ENCODE measurements at places on chromosomes 13 and 19. TPM values are rescaled to one million over a fixed set of nuclear protein-coding genes. Genes with fewer than 3 reads are reported as not detected.

CGB3 gene
- not detected for total RNA-seq

SMIM44 gene
- not detected for total RNA-seq

KCTD4 gene
- total RNA-seq, result not detected

TICAM1 gene
- 3.2 TPM for total RNA-seq

SCN1B gene
- total RNA-seq, result 12.1 TPM

GJA3 gene
- total RNA-seq, result 0.90 TPM

CRX gene
- total RNA-seq, result not detected

SCGB2B2 gene
- total RNA-seq, result 0.09 TPM

BEST2 gene
- total RNA-seq, result not detected

ADGRE3 gene
- total RNA-seq, result not detected

PTH2 gene
- total RNA-seq, result not detected

MISP3 gene
- total RNA-seq, result 0.72 TPM

PRR20D gene
- total RNA-seq, result not detected

ATXN8OS gene
- total RNA-seq, result not detected

FPR1 gene
- total RNA-seq, result not detected

LRRC25 gene
- total RNA-seq, result not detected

CLDN10 gene
- total RNA-seq, result not detected

CCDC122 gene
- total RNA-seq, result 1.1 TPM

NLRP11 gene
- total RNA-seq, result not detected

LILRB1 gene
- not detected for total RNA-seq

ZNF285 gene
- 1.6 TPM for total RNA-seq

CLEC17A gene
- total RNA-seq, result 0.09 TPM

BCL3 gene
- 3.8 TPM for total RNA-seq

DMKN gene
- 63.0 TPM for total RNA-seq

NLRP4 gene
- total RNA-seq, result not detected

ZNF850 gene
- 5.4 TPM for total RNA-seq

Data from fibroblast of the aortic adventitia (primary cell).